Right renal cortex interstitium (tissue), 3 donors: ENCODE measurements at places on chromosomes 3 and 15.

DNA sequence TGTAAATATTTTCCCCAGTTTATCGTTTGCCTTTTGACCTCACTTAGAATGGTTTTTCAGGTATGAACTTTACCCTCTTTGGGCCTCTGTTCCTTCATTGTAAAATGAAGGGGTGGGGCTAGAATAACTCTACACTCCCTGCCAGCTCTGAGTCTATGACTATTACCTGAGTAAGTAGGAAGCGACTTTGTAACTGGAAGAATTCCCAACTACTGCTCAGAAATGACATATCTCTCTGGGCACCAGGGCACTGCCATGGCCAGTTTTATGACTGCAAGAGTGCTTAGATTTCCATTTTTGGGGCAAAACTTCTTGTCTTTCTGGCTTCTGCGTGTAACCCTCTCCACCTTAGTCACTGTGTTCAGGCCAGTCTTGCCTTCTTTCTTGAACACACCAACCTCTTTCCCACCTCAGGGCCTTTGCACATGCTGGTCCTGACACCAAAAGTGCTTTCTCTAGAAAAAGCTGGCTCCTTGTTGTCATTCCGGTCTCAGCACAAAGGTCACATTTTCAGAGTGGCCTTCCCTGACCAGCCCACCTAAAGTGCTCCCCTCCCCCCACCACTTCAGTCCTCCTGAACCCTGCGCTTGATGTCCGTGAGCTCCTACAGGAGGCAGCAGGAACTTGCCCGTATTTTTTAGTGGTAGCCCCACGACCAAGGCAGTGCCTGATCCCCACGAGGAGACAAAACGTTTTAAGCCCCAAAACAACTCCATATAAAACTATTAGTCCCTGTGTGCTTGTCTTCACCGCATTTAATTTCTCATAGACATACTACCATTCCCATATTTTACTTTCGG, 25.6 kb downstream of the CDCP1 start:
- DNase-seq = no peak

DNA sequence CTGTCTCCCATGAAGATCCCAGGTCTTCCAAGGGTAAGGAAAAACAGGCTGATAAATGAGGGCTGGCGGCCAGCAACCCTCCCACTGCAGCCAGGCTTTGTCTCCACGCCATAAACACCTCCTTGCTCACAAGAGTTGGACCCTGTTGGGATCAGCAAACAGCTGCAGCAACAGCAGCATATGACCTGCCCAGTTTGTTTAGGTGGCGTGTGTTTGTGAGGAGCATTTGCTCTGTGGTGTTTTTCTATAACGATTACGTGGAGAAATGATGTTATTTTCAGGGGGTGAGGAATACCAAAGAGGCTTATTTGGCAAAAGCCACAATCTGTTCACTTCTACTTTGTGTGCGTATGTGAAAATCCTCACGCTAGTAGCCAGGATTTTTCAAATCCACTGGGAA, 58.5 kb downstream of the RFTN1 start:
- no peak for DNase-seq

GRCh38 chr3:133448478-133449122, 48.7 kb downstream of the BFSP2 start:
- no peak for DNase-seq

GRCh38 chr15:100879464-100880138, at the start of gene ALDH1A3:
Gene ALDH1A3 (plus strand): TSS chr15:100879831. CDS start chr15:100879908, 77 bp downstream.
- DNase-seq = no peak

GRCh38 chr15:60554494-60554893, 75.6 kb upstream of the ICE2 start:
- DNase-seq = no peak

- no peak for DNase-seq
Observed at GRCh38 chr15:47505712-47506328, 211.5 kb upstream of the SEMA6D start.

GRCh38 chr15:93603550-93603949, 514.5 kb upstream of the RGMA start:
- DNase-seq = no peak

GRCh38 chr15:58452775-58453174, 21.0 kb downstream of the LIPC start:
- no peak for DNase-seq
